ENCODE measurements at places on chromosomes 7 and 10. TPM values are rescaled to one million over a fixed set of nuclear protein-coding genes. Genes with fewer than 3 reads are reported as not detected.
A peak's percentile ranks its signal among the peaks of the same experiment; 100 is the strongest.

DNA sequence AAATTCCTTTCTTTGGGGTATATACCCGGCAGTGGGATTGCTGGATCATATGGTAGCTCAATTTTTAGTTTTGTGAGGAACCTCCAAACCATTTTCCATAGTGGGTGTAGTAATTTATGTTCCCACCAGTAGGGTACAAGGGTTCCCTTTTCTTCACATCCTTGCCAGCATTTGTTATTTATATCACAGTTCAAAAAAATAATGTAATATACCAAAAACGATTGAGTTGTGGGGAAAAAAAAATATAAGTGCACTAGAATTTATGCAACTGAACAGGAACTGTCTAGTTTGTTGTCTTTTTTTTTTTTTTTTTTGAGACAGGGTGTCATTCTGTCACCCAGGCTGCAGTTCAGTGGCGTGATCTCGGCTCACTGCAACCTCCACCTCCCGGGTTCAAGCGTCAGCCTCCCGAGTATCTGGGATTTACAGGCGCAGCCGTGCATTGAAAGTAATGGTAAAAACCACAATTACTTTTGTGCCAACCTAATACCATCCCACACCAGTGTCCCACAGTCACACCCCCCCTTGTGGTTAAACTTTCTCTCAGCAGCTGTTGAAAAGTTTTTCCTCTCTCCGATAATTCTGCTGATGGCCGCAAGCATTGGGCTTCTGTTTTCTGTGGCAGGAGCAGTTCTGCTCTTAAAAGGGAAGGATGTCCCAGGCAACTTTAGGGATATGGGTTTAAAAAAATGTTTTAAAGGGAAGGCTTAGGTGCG lies 6.8 kb upstream of the LAT2 start:
- H3K4me3 ChIP-seq, result peak overlapping the region; percentile 19
- DNase-seq, result no peak
- no peak overlapping the region for H3K27ac ChIP-seq

- peak overlapping the region; percentile 99 for H3K27ac ChIP-seq
- H3K4me3 ChIP-seq, result peak overlapping the region; percentile 94
- H3K4me1 ChIP-seq, result peaks cover 54% of the 10 kb centered on the region
- H3K36me3 ChIP-seq, result peaks cover 28% of the 10 kb centered on the region
These were observed 3.7 kb downstream of the DDIT4 start for GRCh38 chr10:72277340-72277995.

FAM25G gene
- not detected for total RNA-seq

- no peaks in the 10 kb centered on the region for H3K4me1 ChIP-seq
- no peaks in the 10 kb centered on the region for H3K27me3 ChIP-seq
- no peak for DNase-seq
- H3K27ac ChIP-seq, result peak overlapping the region; percentile 40
- no peak overlapping the region for H3K4me3 ChIP-seq
These were observed 52.6 kb downstream of the FGFBP3 start for GRCh38 chr10:91856637-91857036.

DNA sequence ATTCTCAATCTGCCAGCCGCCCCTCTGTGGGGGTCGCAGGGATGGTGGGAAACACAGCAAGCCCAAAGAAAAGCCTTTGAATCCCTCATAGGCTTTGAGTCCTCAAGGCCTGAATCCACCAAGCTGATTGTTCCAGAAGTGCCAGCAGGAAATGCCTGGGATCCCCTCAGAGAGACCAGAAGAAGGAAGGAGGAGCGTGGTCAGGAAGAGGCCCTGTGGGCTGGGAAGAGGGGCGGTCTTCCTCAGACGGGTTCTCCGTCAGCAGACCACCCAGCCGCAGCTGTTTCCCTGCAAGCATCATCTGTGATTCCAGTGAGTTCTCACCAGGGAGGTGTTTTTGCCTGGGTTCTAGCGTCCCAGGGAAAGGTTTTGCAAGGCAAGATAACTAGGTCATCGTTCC lies 190.0 kb upstream of the KLF6 start:
- DNase-seq, result no peak
- H3K4me3 ChIP-seq, result no peak overlapping the region
- peaks cover 53% of the 10 kb centered on the region for H3K4me1 ChIP-seq
- no peak overlapping the region for H3K27ac ChIP-seq
- no peaks in the 10 kb centered on the region for H3K36me3 ChIP-seq

DNA sequence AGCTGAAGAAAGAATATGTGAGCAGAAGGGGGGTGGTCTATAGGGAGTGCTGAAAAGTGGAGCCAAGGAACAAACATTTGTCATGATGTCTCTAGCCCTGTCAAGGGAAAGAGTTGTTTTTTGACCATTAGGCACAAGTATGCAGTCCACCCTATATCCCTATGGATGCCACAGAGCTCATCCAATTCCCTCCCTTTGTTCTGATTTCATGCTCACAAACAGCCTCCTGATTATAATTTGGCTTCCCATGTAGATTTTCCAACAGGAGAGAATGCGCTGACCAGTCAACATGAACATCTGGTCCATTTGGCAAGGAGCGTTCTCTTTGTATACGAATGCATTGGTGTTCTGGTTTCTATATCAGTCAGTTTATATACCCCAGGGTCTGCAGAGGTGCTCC lies 12.1 kb upstream of the CEP41 start:
- no peak overlapping the region for H3K4me3 ChIP-seq
- H3K27me3 ChIP-seq, result no peaks in the 10 kb centered on the region
- H3K36me3 ChIP-seq, result no peaks in the 10 kb centered on the region
- H3K4me1 ChIP-seq, result peaks cover 7% of the 10 kb centered on the region
- no peak for DNase-seq

GRCh38 chr7:42253316-42253715 lies 16.3 kb upstream of the GLI3 start:
- H3K27ac ChIP-seq, result no peak overlapping the region
- no peak overlapping the region for H3K4me3 ChIP-seq
- no peaks in the 10 kb centered on the region for H3K36me3 ChIP-seq
- H3K4me1 ChIP-seq, result no peaks in the 10 kb centered on the region

RTKN2 gene
- total RNA-seq, result 0.44 TPM

CACUL1 gene
- 37.8 TPM for total RNA-seq

DNA sequence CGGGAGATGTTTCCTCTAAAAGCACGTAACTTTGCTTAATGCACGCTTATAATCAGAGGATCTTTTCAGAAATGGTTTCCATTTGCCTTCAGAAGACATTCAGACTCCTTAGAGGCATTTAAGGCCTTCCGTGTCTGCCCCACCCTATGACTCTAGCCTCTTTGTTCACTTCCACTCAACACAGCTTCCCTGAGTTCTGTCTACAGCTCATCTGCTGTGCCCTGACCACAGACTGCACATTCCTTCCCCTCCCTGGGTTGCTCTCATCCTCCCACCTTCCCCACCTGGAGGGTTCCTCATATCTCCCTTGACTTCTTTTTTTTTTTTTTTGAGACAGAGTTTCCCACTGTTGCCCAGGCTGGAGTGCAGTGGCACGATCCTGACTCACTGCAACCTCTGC lies 16.6 kb downstream of the FBH1 start:
- no peaks in the 10 kb centered on the region for H3K27me3 ChIP-seq
- H3K4me3 ChIP-seq, result no peak overlapping the region
- peak overlapping the region; percentile 48 for H3K27ac ChIP-seq
- peaks cover 4% of the 10 kb centered on the region for H3K36me3 ChIP-seq
- no peak for DNase-seq

DNA sequence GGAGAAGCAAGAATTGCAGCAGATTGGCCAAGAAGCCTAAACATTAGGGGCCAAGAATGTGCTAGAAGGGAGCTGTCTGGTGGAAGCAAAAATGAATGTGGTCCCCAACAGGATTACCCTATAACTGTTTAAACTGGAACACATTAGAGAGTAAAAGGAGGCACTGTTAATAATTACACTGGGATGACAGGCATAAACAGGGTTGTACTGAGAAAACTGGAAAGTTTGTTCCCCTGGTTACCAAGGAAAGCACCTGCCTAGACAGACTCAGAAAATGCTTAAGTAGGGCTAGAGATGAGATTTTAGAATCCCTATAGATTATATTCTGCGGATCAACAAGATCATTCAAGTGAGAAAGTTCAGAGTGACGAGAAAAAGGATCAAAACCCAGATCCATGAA lies 100.8 kb downstream of the CTTNBP2 start:
- DNase-seq, result no peak
- peaks cover 3% of the 10 kb centered on the region for H3K4me1 ChIP-seq
- peaks cover 2% of the 10 kb centered on the region for H3K27me3 ChIP-seq
- no peak overlapping the region for H3K27ac ChIP-seq
- H3K36me3 ChIP-seq, result no peaks in the 10 kb centered on the region

DNA sequence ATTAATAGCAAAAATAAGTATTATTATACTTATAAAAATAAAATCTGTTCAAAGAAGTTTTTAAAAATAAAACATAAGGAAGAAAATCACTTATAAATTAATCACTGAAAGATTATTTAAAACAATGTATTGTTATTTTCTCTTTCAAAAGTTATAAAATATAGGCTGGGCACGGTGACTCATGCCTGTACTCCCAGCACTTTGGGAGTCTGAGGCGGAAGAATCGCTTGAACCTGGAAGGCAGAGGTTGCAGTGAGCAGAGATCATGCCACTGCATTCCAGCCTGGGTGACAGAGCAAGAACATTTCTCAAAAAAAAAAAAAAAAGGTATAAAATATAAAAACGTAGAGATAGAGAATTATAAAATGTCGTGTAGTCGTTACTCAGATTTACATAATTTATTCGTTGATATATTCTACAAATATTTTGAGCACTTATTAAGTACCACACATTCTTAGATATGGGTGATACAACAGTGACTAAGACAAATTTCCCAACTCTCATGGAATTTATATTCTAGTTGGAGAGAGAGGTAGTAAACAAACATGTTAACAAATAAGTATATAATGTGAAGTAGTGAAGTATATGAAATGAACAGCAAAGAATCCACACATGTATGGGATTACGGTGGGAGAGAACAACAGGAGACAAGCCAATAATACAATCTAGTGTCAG lies 1030.0 kb downstream of the SORCS1 start:
- no peaks in the 10 kb centered on the region for H3K4me1 ChIP-seq
- no peaks in the 10 kb centered on the region for H3K27me3 ChIP-seq
- DNase-seq, result no peak
- H3K27ac ChIP-seq, result no peak overlapping the region
- H3K4me3 ChIP-seq, result no peak overlapping the region
- no peaks in the 10 kb centered on the region for H3K36me3 ChIP-seq

ARHGEF5 gene
- total RNA-seq, result 12.9 TPM

- peaks cover 8% of the 10 kb centered on the region for H3K36me3 ChIP-seq
- no peak for DNase-seq
- H3K4me1 ChIP-seq, result no peaks in the 10 kb centered on the region
- no peak overlapping the region for H3K4me3 ChIP-seq
- H3K27ac ChIP-seq, result no peak overlapping the region
These were observed 80.4 kb downstream of the TES start for GRCh38 chr7:116290740-116291139.
